ENCODE measurements at places on chromosomes 12 and 14.

- DNase-seq, result no peak
Observed at GRCh38 chr14:33280646-33281045, 342.0 kb downstream of the NPAS3 start.

DNA sequence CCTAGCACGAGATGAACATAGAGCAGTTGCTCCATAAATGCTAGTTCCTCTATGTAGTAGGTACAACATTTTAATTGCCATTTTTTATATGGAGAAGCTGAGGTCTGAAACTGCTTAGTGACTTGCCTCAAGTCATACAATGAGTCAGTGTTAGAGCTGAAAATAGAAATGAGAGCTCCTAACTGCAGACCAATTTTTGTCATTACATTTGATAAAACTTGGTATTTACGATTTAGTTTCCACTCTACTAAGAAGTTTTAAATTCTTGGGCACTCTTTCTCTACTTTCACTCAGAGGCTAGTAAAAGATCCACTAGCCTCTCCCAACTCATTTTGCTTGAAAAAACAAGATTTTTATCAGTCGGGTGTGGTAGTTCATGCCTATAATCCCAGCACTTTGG, 8.1 kb upstream of the TMED10 start:
- DNase-seq, result no peak

DNA sequence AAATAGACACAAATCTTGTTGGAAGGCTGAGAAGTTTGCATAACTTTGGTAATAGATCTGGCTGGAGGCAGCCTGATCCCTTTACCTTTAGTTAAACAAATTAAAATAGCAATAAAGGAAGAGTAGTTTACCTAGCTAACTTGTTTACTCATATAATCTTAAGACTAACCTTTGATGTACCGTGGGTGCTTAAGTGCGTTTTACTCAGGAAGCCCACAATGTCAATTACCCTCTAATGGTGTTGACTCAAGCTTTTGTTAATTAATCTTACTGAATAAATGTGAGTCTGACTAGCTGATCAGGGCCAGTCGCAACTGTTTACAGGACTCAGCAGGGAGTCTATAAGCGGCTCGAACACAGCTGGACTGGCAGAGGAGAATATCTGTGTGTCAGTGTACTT, 51.5 kb downstream of the FAR2 start:
- no peak for DNase-seq

GRCh38 chr12:90801776-90802175, 153.2 kb downstream of the CCER1 start:
- DNase-seq, result no peak

DNA sequence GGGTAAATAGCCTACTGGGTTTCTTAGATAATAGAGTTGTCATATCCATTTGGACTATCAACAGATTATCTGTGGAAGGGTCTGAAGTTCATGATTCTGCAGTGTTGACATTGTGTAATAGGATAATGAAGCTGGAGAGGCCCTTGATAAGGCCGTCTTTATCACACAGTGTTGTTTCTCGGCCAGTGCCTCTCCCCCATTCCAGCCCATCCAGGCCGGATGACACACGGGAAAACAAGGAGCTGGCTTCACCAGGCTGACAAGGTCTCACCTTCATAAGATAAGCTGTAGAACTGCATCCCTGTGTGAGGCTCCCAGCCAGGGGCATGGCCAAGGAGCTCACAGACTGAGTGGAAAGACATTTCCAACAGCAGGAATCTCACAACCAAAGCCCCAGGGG, 8.7 kb upstream of the EML1 start:
- no peak for DNase-seq

- no peak for DNase-seq
Observed at GRCh38 chr12:90489141-90489540, 465.8 kb downstream of the CCER1 start.

DNA sequence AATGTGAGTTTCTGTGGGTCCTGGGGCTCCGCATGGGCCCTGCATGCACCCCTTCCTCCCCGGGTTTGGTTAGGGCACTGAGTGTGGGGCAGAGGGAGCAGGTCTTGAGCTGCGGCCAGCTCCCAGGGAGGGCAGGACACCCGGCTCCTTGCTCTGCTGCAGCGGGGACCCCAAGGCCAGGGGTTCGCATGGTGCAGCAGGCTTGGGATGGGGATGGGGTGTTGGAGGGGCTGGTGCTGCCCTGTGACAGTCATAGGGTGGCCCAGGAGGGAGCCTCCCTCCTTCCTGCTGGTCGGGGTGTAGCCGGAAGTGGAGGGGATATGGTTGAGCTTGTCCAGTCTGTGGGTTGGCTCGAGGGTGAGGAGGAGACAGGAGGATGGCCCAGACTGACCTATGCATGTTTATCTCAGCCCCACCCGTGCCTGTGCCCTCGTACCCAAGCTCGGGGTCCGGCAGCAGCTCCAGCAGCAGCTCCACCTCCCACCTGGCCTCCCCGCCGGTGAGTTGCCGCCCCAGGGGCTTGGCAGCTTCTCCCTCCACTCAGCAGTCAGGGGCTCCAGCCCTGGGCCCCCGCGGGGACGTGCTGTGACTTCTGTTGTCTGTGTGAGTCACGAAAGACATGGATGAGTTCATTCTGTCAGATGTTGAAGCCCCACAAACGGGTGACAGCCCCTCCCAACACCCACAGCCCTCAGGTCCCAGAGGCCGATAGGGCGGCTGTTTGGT, 16.0 kb downstream of the ULK1 start:
- DNase-seq, result no peak

DNA sequence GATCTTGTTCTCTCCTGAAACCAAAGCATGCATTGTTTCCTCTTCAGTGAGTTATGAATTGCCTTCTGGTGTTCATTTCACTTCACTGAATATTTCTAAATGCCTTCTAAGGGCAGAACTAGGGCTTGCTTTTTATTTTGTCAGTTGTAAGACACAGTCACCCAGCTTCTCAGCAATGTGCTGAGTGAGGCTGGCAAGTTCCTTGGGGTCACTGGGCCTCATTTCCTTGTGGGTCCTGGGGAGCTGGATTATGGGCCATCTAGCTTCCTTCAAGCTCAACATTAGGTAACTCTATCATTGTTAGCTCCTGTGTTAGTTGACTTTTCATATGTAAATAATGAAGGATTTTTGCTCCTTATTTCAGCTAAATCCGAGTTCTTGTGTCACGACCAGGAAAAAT, 13.8 kb downstream of the ASCL4 start:
- no peak for DNase-seq

GRCh38 chr12:120771097-120771496, 45.5 kb downstream of the ACADS start:
- no peak for DNase-seq

DNA sequence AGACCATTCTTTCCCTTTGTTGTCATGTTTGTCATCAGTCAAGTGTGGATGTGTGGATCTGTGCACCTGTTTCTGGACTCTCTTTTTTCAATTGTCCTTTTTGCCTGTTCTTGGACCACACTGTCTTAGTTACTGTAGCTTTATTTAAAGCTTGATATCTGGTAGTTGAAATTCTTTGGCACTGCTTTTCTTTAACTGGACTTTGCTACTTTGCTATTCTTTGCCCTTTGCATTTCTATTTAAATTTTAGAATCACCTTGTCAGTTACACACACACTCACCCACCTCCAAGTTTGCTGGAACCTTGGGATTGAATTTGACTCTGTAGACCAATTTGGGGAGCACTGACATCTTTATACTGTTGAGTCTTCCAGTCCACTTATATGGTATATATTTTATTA, 61.5 kb downstream of the VRK1 start:
- no peak for DNase-seq

DNA sequence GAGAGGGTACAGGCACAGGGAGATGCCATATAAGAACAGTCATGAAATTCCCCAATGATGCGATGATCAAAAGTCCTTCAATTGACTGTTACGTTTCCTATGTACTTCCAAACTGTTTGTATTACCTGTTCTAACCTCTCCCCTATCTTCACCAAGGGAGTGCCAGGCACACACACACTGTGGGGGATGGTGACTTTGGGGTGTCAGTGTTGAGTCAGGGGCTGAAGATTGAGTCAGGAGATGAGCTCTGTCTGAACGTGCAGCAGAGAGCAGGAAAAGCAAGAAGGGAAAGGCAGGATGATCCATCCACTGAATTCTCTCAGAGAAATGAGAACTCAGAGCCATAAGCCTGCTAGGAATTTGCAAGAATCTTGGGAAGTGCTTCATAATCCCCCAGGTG, 153.4 kb downstream of the EFCAB11 start:
- DNase-seq, result no peak

- no peak for DNase-seq
Observed at GRCh38 chr12:113537751-113538087, 66.0 kb upstream of the LHX5 start.

DNA sequence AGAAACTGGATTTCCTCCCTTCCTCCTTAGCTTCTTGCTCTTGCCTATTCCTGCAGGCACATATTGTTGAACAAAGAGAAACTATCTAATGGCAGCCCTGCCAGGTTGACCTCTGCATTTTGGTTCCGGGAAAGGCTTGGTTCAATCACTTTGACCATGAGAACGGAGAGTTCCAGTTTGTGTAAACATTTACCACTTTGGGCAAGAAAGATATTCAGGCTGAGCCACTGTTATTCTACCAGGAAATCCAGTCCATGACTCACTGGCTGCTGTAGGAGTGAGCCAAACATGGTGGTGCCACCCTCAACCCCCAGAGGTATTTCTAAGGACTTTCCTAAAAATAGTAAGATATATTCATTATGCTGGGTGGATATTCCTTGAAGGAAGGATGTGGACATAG, 242.2 kb upstream of the OR4E1 start:
- DNase-seq, result no peak

DNA sequence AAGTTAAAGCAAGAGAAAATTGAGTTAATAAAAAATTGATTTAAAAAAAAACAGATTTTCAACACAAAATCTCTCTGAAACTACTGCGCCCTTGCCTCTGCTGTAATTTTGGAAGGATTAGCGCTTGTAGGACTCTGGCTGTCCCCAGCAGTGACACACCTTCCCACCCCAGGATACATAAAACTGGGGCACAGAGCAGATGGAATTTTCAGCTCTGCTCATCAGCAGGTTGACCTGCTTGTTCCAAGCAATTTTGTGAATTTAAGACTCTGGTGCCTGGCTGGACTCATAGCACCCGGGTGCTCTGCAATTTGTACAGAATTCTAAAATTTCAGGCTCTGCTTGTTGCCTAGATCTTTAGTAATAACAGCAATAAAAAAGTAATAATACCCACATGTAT, 257.8 kb upstream of the GARIN6 start:
- no peak for DNase-seq

- peak; percentile 94 for DNase-seq
Observed at GRCh38 chr14:23094666-23095195, at the start of gene ACIN1. Gene ACIN1 (minus strand): TSS chr14:23095136. CDS start chr14:23095112, 24 bp downstream.

GRCh38 chr14:79465651-79466050, 745.7 kb downstream of the DIO2 start:
- DNase-seq, result no peak

DNA sequence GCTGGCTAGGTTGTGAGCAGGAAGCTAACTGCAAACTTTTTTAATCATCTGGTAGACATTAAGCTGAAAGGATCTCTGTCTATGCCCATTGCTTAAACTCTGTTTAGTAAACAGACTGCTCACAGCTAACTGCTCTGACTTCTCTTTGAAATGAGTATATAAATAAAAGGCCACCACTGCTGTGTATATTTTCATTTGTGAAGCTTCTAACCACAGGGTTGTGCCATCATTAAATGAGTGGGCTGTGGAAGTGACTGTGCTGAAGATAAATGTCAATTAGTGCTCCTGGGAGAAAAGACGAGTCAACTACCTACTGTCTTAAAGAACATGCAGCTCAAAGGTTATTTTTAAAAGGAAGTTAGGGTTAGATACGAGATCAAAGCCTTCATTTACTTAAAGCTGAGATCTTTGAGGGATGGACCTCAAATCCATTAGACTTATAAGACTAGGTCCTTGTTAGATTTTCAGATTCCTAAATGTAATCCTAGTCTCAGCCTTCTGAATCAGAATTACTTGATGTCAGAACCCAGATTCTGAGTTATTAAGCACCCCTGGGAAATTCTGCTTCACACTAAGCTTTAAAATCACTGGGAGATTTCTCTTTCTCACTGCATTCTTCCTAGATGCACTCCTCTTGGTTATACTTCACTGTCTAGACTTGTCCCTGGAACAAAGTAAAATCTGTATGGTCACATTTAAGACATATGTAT, 213.1 kb upstream of the FLRT2 start:
- DNase-seq, result no peak

- no peak for DNase-seq
Observed at GRCh38 chr12:28536088-28536487, 345.8 kb downstream of the CCDC91 start.

GRCh38 chr14:54792288-54792687, 110.3 kb downstream of the GCH1 start:
- no peak for DNase-seq

- DNase-seq, result no peak
Observed at GRCh38 chr12:31260840-31261239, 65.1 kb downstream of the SINHCAF start.

- no peak for DNase-seq
Observed at GRCh38 chr14:94473666-94474410, 2.2 kb downstream of the SERPINA9 start.

- no peak for DNase-seq
Observed at GRCh38 chr12:66072135-66072534, 58.4 kb downstream of the LLPH start.

GRCh38 chr14:96206461-96206860, 1.8 kb downstream of the BDKRB2 start:
- DNase-seq, result no peak

- DNase-seq, result no peak
Observed at GRCh38 chr14:94547151-94547680, 14.0 kb upstream of the SERPINA4 start.

DNA sequence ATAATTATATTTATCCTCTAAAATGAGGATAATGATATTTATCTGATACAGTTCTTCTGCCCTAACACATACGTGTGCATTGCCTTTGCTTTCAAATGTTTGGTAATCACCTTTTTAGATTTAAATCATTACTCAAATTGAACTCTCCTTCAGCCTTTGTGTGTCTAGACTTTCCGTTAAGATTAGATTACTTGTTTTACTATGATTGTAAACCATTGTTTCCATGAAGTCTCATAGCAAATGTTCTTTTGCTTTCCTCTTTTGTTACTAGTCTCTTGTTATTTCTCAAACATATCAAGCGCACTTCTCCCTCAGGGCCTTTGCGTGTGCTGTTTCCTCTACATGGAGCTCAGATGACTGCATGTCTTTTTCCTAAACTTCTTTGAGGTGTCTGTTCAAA, 63.7 kb downstream of the ETV6 start:
- DNase-seq, result no peak

DNA sequence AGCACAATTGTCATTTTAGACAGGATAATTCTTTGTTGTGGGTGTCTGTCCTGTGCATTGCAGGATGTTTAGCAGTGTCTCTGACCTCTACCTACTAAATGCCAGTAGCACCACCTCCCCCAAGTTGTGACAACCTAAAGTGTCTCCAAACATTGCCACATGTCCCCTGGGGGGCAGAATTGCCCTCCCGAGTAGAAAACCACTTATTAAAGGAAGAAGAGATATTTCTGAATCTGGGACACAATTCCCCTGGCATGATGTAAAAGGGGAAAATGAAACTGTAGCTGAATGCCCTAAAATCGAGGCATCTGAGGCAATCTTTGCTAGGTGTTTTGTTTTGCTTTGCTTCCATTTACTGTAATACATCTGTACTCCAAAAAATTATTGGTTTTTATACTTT, 116.8 kb upstream of the NAP1L1 start:
- no peak for DNase-seq
